ENCODE measurements at places on chromosomes 5 and 9.

DNA sequence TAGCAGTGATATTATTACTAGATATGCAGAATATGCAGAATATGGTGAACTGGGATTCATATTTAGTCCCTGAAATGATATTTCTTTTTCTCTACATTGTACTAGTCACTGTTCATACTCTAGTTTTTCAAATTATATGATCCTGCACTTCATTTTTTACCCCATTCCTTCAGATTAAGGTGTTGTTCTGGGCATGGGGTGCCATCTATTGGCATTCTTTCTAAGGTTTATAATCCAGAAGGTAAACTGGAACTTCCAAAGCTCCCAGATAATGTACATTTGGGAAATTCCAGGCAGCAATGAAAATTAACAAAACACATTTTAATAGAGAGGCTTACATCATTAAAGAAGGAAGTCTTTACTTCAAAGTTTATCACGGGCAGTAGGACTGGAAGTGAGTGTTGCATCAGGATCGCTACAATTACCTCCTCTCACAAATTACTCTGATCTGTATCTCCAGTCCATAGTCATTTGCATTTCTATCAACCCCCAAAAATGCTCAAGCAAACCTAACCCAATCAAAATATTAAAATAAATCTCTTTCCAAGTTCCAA, 12.5 kb downstream of the RFX3 start:
- no peak for DNase-seq

DNA sequence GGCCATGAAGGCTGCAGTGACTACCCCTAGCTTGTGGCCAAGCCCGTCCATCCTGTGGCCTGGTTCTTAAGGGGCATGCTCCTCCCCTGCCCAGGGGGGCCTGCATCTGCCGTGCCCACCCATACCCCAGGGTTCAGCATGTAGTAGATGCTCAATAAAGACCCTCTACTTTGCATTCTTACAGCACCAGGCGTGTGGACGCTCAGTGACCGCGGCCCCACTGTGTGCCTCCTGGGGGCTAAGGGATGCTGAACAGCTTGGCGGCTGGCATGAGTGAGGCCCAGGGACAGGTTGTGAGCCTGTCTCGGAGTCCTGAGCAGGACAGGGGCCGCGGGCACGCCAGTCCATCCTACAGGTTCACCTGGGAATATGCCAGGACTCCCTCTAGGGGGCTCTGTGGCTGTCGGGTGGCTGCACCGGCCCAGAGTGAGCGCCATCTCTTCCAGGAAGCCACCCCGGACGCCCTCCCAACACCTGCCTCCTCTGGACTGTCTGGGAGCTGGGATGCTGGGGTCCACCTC, 9.1 kb downstream of the NOTCH1 start:
- DNase-seq, result no peak

- DNase-seq, result no peak
These were observed 24.0 kb upstream of the LTC4S start for GRCh38 chr5:179769796-179770195.

DNA sequence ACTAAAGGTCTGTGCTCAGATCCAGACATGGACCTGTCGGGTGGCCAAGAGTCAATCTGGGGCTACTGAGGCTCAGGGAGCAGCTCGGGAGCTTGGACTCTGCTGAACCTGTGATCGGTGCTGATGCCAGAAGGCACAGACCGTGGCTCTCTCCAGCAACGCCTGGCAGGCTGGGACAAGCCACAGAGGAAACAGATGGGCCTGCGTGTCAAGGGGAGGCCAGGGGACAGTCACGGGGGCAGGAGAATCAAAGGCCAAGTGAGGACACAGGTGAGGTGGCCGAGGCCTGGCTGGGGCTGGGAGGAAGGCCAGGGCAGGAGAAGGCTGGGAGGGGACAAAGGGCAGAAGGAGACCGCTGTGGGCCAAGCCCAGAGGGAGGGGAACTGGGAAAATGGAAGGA, 43.4 kb downstream of the EPB41L4B start:
- DNase-seq, result no peak
